Right renal pelvis (tissue), 4 donors: ENCODE measurements at places on chromosomes 13 and 19. TPM values are rescaled to one million over a fixed set of nuclear protein-coding genes. Genes with fewer than 3 reads are reported as not detected.

- DNase-seq, result no peak
These were observed 265.2 kb downstream of the COG6 start for GRCh38 chr13:39920613-39921012.

GRCh38 chr19:53112286-53112685 lies 9.1 kb upstream of the ZNF160 start:
- no peak for DNase-seq

GRCh38 chr13:83824120-83824519 lies 58.2 kb downstream of the SLITRK1 start:
- DNase-seq, result no peak

GRCh38 chr19:18675779-18676178 lies 7.7 kb upstream of the CRTC1 start:
- DNase-seq, result no peak

Gene SRRM5
- polyA plus RNA-seq, result 0.69 TPM

DNA sequence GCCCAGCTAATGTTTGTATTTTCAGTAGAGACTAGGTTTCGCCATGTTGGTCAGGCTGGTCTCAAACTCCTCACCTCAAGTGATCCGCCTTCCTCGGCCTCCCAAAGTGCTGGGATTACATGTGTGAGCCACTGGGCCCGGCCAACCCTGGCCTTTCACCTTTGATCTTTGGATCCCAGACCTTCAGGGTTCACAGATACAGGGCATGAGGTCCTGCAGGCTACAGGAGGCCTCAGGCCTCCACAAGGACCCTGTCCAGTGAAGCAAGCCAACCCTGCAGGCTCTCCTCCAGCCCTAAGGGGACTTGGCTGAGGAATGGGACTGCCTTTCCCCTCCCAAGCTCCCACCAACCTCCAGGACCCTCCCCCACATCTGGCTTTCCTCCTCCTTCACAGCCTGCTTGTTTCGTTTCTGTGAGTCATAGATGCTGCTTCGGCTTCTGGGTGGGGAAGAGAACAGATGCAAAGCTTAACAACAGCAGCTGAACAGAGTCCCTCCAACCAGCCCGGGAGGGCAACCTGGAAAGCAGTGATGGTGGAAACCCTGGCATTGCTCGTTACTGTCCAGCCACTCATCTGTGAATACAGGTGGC lies 11.8 kb downstream of the ARHGEF18 start:
- DNase-seq, result no peak

GRCh38 chr13:112608212-112608611 lies 20.3 kb upstream of the TUBGCP3 start:
- DNase-seq, result no peak

- no peak for DNase-seq
These were observed 2.1 kb downstream of the PRMT1 start for GRCh38 chr19:49678985-49679770.

Gene ATP5F1D
- polyA plus RNA-seq, result 156 TPM
